ENCODE measurements at places on chromosomes 3 and 15.

DNA sequence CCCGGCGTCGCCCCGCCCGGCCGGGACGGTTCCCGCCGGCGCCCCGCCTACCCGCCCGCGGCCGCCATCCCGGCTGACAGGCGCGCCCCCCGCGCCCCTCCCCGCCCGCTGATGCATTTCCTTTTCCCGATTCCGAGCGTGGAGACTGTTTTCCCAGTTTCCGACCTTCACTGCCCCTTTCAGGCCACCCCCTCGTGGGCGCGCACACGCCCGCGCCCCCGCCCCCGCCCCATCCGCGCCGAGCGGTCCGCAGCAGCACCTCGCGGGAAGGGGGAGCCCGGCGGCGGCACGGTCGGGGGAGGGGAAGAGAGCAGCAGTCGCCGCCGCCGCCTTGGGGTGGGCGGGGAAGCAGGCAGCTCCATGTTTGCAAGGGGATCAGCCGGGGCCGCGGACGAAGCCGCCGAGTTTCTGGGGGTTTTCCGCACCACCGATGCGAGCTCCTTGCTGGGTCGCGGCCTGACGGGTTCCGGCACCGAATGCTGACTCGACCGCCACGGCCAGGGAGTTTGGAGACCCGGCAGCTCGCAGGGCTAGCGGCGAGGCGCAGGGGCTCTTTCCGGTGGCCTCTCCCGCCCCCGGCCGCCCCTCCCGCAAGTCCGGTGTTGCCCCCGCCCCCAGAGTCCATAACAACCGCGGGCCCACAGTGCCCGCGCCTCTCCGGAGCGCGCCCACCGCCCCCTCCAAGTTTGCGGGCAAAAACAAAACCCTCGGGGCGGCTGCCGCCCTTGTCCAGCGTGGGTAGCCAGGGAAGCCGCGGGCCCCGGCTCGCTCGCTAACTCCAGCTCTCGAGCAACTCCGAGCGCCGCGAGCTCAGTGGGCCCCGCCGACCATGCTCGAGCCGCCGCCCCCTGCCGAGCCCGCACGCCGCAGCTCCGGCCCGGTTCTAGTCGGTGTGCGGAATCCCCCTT is 3.2 kb upstream of the SIN3A start:
- DNase-seq, result peak; percentile 91

DNA sequence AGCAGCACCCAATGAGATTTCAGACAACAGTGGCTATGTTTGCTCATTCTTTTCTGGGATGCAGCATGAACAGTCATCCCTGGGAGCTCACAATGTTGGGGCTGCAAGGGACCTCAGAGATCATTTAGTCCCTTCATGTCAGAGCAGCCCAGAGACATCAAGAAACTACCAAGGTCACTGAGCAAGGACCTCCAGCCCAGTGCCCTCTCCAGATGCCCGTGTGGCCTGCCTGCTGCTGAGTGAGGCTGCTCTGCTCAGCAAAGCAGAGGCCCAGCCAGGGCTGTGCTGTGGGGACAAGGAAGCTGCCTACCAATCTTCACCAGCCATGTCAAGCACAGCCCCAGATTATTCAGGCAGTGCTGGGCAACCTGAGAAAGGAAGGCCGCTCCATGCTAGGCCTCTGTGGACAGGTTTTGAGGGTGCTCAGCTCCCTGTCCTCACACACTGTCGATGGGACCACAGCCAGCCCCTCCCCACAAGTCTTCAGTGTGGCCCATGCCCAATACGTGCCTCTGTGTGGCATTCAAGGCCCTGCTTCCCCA is 99.7 kb downstream of the DAPK2 start:
- DNase-seq, result no peak

DNA sequence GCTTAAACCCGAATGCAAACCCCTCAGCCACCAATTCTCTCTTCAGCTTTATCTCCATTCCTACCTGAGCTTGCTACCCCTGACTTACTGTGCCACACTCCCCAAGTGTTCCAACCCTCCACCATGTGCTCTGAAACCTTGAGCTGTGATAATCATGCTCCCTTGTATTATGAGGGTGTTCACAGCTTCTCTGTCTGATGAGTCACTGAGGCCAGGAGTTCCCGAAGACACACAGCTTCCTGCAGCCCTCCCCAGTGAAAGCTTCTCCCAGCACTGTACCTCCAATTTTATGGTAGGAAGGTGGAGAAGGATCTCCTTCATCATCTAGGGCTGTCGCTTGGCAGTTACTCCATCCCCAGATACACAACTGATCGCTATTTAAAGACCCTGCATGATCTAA is 24.9 kb downstream of the STAC start:
- DNase-seq, result no peak

DNA sequence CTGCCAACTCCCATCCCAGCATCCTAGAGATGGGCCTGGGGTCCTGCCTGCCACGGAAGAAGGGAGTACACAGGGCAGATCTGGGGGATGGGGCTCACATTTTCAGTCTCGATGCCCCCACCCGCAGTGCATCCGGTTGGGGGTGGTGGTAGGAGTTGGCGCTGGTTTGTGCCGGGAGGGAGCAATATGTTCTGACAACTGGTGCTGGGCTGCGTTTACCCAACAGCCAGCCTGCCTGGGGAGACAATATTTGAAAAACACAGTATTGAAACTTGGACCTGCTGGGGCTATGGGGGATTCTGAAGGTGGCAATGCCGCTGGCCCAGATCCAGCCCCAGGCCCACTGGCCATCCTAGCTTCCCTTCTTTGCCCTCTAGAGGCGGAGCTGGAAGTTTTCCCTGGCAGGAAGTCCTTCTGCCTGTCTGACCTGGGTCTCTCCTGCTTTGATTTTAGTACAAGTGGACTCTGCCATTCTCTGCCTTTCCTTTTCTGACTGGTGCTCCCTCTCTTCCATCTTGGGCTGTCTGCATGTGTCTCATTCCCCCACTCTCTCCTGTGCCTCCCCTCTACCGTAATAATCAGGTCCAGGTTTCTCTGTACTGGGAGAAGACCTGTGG is 3.5 kb downstream of the SEMA3F start:
- DNase-seq, result no peak

- DNase-seq, result no peak
These were observed 15.8 kb downstream of the SLC9A9 start for GRCh38 chr3:143832433-143832832.

- no peak for DNase-seq
These were observed 10.7 kb downstream of the TMEM43 start for GRCh38 chr3:14135581-14135980.

GRCh38 chr3:171970301-171970788 is 69.0 kb upstream of the FNDC3B start:
- no peak for DNase-seq

- no peak for DNase-seq
These were observed 340.7 kb upstream of the C2CD4B start for GRCh38 chr15:62505762-62506161.

DNA sequence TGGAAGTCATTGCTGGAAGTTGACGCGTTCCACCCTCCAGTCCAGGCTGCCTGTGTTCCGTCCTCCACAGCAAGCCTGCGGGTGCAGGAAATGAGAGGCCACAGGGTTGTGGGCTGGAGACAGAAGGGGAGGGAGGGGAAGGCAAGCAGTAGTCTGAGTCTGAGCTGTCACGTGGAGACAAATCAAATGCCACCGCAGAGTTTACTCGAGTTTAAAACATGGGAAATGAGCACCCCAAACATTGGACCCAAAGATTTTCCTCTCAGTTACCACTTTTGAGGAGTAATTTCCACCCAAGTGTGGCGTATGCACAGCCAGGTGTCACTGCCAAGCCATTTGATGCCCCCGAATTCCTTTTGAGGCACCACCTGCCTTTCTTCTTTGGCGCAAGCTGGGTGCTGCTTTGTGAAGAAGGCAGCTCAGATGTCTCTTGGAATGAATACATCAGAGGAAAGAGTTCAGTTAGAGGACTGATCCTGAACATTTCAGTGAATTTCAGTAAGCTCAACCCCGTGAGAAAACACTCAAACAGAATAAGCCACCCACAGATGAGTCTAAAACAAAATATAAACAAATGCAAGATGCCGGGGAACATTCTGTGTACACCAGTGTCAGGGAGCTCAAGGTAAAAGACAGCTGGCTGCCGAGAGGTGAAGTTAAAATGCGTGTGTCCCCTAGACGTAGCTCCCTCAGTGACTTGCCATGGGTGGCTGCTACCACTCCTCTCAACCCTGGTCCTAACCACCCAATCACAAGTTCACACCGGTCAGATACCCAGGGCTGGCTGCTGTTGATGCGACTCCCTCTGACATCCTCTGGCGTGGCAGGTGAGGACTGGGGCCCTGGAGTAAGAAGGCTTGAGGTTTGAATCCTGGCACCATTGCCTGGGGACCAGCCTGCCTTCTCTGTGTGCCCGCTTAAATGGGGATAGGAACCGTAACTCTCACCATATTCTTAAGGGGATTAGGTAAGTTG is 203.8 kb downstream of the UACA start:
- no peak for DNase-seq

- no peak for DNase-seq
These were observed 79.6 kb downstream of the PPP2R3A start for GRCh38 chr3:136044980-136045745.

- no peak for DNase-seq
These were observed 799.8 kb downstream of the NSUN3 start for GRCh38 chr3:94862703-94863102.

- DNase-seq, result no peak
These were observed 153.9 kb downstream of the VPS8 start for GRCh38 chr3:184965639-184966430.

DNA sequence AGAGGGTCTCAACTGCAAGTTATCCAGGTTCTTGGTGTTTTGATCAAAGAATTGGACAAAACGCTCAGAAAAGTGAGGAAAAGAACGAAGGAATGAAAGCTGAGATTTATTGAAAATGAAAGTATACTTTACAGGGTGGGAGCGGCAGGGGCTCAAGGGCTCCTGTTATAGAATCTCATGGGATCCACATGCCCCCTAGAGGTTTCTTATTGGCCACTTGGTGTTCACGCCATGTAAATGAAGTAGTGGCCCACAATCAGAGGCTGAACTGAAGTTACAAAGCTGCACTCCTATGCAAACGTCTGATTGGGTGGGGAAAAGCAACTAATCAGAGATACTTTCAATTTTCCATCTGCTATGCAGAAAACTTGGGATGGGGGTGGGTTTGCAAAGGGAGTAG is 216.7 kb downstream of the PTPRG start:
- no peak for DNase-seq

GRCh38 chr15:85329561-85330422 is 50.6 kb upstream of the AKAP13 start:
- DNase-seq, result peak; percentile 76

DNA sequence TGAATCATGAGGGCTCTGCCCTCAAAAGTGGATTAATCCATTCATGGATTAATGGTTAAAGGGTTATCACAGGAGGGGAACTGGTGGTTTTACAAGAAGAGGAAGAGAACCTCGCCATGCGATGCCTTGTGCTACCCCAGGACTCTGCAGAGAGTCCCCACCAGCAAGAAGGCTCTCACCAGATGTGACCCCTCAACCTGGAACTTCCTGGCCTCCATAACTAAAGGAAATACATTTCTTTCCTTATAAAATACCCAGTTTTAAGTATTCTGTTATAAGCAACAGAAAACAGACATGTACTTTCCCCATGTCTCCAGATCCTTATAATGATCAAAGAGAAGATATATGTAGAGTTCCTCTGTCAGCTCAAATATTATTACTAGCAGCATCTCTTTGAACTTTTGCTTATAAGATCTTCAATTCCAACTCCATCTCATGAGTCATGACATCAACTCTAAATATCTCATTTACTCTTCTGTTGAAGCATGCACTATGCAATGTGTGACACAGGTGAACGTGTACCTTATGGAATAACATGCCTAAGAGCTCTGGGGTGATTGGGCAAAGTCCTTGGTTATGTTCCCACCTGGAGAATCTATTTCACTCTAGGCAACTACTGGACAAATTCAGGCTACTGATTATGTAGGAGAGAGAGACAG is 37.5 kb upstream of the ZBTB38 start:
- DNase-seq, result no peak

DNA sequence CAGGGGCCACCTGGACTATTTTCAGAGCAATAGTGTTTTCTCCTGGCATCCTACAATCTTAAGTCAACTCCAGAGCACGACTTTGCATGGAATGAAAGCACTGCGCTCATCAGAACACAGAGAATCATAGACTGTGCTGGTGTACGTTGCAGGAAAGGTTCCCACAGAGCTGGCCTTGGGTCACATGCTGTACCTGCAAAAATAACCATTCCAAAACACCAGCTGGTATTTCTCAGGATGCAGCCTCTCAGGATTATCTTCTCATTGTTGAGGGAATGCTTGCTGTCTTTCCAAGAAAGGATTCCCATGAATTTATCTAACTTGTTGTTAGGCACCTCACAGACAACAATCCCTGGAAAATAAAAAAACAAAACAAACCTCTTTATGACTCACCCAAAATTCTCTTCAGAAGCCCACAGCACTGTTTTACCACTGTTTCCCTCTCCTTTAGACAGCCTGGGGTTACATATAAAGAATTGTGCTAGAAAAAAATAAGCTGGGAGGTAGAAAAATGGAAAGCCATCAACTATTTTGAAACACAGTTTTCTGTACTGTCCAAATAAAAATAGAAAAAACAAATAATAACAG is 131.7 kb downstream of the ATP8B4 start:
- DNase-seq, result no peak

- DNase-seq, result no peak
These were observed 25.8 kb upstream of the ADPGK start for GRCh38 chr15:72809329-72809728.

- DNase-seq, result no peak
These were observed 75.6 kb upstream of the OSBPL11 start for GRCh38 chr3:125670945-125671344.

DNA sequence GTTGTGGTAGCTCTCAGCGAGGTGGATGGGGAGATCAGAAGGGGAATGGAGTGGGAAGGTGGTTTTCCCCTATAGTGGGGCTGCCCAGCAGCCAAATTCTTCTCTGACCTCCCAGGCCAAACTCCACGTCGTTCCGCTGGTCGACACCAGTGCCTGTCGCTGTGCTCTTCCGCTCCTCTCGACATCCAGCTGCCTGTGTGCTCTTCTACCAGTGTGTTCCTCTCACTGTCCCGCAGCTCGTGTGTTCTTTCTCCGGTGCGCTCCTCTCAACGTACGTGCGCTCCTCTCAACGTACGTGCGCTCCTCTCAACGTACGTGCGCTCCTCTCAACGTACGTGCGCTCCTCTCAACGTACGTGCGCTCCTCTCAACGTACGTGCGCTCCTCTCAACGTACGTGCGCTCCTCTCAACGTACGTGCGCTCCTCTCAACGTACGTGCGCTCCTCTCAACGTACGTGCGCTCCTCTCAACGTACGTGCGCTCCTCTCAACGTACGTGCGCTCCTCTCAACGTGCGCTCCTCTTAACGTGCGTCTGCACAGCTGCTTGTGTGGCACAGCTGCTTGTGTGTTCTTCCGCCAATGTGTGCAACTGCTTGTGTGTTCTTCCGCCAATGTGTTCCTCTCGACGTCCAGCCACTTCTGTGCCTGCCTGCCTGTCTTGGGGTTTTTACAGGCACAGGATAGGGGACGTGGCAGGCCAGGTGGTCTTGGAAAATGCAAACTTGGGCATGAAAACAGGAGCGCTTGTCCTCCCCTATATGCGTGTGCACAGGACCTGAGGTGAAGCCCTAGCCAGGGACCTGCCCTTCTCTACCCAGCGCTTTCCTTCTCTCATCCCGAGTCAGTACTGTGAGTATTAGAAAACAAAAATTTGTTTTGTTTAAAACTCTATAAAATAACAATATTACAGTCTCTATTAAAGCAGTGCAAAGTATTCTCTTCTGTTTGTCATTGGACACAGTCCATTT is 991.1 kb downstream of the GBE1 start:
- DNase-seq, result no peak

Data from right forelimb (tissue), 1 donor.